ENCODE measurements at places on chromosomes 6 and 20.

GRCh38 chr6:6052216-6052615 is 45.5 kb upstream of the NRN1 start:
- no peak for DNase-seq

DNA sequence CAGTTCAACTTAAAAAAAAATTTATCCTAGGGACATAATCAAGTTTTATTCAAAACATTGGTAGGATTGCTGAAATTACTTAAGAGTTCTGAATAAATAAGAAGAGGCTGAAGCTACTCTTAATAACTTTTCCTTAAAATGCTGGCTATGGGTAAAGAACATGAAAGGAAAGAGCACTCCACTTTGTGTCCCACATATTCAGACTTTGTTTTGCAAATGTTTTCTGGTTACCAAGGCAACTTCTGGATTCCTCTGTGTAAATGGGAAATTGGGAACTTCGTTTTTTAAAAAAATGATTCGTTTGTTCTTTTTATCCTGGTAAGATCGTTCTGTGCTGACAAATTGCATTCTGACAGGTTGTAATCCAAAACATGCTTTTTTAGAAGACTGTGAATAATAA is 115.0 kb downstream of the KIF6 start:
- no peak for DNase-seq

DNA sequence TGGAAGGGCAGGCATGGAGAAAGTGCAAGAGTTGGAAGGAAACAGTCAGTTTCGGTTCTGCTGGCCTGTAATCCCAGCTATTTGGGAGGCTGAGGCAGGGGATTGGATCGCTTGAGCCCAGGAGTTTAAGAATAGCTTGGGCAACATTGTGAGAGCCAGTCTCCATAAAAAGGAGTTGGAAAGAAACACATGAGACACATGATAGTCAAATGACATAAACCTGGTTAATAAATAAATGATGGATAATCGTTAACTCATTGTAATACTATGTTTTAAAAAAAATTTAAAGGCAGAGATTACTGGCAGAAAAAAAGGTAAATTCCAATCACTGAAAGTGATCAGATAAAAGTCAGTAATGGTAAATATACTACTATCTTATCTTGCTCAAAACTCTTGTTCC is 37.2 kb upstream of the PHACTR1 start:
- DNase-seq, result no peak

GRCh38 chr20:21607971-21608725 is 94.3 kb upstream of the NKX2-2 start:
- DNase-seq, result no peak

DNA sequence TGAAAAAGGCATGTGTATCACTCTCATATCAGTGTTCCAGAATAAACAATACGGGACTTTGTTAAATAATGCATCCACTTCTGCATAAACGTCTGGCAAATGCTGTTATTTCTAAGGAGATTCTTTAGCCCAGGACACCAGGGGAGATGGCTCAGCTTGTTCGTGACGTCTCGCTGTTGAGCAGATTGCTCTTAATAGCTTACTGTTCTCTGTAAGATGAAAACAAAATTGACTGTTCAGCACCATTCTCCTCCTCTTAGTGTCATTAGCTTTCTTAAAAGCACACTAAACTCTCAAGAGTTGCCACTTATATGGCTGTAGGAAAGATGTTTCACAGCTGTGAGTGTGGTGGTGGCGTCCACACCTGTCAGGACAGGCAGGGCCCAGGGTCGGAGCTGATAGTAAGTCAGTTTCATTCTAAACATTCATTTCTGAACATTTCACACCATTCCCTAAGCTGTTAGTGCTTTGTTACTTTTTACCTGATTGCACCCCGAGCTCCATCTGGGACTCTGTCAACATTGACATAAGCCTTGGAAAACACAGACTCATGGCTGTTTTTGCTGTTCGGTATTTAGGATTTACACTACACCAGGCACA is 132.1 kb downstream of the ZDHHC14 start:
- DNase-seq, result no peak

- no peak for DNase-seq
These were observed 637.8 kb downstream of the RFPL4B start for GRCh38 chr6:112984899-112985298.

DNA sequence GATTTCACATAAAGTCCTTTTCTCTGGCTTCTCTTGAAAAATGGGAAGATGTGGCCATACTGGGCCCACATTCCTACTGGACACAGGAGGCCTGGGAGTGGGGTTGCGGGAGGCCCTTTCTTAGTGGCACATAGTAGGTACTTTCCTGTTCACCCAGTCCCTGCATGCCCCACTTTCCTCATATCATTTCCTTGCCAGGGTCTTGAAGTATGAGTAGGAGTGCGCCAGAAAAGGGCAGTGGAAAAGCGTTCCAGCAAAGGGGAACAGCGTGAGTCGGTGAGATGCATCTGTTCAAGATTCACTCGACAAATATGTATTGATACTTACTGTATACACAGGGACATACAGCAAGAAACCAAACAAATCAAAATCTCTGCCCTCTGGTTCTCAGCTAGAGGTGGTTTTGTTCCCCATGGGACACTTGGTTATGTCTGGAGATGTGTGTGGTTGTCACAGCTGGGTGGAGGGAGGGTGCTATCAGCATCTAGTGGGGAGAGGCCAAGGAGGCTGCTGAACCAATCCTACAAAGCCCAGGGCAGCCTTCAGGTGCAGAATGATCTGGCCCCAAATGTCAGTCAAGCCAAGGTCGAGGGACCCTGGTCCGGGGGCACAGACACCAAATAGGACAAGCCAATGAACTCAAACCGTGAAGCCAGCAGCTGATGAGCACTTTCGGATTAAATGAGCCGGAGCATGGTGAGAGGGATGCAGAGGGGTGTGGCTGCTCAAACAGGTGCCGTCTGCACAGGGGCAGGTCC is 151.4 kb downstream of the CEBPB start:
- DNase-seq, result no peak

GRCh38 chr6:136410201-136411024 is 120.8 kb upstream of the BCLAF1 start:
- DNase-seq, result no peak

GRCh38 chr6:55131616-55132015 is 42.7 kb upstream of the HCRTR2 start:
- no peak for DNase-seq

- peak; percentile 15 for DNase-seq
These were observed 164.9 kb upstream of the RREB1 start for GRCh38 chr6:6942831-6943230.

DNA sequence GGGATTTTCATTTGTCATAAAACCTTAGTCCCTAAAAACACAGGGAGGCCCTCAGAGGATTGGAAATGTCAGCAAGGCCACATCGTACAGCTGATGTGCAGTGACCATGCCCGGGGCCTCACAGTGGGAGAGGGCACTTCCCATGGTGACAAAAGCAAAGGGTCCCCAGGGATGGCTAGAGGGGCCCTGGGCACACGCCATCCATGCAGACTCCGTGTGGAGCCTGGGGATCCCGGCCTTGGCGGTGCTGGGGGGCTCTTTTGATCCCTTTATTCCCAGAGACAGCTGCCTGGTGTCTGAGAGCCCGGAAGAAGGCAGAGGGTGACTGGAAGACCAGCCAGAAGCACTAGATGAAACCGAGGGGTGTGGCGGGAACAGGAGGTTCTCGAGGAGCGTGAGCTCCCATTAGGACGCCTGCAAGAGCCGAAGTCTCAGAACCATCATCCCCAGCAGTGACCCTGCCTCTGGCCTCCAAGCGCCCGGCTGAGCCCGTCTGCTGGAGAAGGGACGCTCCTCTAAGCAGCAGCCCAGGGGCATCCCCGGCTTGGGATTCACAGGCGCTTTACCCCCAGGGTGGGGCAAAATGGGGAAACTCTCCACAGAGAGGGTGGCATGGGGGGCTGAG is 49.1 kb upstream of the FRMD1 start:
- DNase-seq, result no peak

DNA sequence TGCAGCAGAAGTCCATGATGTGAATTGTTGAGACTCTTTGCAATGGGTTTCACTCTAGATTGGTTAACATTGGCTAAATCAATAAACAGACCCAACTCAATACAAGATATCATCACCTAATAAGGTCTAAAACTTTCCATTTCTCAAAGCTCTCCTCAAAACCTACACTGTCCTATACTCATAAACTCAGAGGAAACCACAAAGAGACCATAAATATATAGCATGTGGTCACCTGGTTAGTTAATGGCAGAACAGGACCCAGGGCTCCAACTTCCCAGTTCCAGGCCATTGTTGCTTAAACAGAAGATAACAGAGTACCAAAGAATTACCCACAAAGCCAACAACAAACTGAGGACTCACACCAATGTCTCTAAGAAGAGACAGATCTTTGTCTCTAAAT is 12.0 kb downstream of the RTN4IP1 start:
- no peak for DNase-seq
